ENCODE measurements at places on chromosomes 4 and X.

DNA sequence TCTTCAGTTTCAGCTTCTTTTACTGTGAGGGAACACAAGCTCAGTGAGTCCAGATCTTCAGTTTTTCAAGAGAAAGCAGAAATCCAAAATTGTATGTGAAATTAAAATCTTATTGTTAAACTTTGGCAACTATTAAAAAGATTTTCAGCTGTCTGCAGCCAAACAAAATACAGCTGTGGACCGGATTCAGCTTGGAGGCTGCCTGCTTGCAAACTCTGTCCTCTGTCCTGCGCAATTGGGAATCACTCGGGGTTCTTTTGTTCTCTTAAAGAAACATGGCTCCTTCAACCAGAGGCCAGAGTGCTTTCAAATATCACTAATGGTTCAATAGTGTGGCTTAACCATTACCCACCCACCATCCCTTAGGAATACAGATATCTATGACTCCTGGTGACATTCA, 201.2 kb downstream of the CHIC2 start:
- no peak for DNase-seq

GRCh38 chr4:22246847-22247246, 269.0 kb downstream of the ADGRA3 start:
- no peak for DNase-seq

DNA sequence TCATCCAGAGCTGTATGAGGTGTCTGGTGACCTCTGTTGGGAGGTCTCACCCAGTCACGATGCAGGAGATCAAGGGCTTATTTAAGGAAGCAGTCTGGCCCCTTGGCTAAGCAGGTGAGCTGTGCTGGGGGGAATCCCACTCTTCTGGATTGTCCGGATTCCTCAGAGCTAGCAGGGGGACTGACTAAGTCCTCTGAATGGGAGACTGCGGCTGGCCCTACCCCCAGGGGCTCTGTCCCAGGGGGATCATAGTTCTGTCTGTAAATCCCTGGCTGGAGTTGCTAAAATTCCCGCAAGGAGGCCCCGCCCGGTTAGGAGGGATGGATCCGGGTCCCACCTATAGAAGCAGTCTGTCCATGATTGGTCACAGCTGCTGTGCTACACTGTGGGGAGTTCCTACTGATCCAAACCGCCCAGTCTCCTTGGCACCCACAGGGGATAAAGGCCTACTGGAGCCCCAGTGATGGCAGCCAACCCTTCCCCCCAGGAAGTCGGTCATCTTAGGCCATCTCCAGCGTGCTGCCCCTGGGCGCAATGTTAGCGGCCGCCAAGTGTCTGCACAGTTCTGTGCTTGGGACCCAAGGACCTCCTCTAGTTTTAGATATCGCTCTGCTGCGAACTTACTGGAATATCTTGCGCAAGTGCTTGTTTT, 118.2 kb upstream of the KLF8 start:
- DNase-seq: no peak

GRCh38 chrX:43970528-43970927, 2.7 kb downstream of the NDP start:
- no peak for DNase-seq

DNA sequence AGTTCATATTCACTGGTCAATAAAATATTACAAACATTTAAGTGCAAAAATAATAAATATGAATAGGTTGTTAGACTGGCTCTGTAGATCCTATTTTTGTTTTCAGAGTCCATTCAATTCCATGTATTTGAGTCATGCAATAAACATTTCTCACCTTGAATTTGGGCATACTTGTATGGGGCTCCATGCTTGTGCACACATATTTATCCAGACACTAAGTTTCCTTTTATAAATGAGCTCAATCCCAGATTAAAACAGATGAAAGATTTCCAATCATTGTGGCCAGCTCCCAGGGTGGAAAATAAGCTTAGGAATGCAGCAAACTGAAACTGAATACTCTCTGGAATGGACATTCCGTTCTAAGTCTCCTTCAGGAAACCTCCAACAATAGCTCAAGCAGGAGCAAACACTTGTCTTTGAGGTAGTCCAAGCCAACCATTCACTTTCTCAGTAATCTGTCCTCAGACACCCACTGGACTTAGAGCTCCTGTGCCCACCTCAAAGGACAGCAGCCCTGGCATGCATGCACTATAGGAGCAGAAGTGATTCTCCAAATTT, 16.4 kb downstream of the DMD start:
- DNase-seq: no peak

DNA sequence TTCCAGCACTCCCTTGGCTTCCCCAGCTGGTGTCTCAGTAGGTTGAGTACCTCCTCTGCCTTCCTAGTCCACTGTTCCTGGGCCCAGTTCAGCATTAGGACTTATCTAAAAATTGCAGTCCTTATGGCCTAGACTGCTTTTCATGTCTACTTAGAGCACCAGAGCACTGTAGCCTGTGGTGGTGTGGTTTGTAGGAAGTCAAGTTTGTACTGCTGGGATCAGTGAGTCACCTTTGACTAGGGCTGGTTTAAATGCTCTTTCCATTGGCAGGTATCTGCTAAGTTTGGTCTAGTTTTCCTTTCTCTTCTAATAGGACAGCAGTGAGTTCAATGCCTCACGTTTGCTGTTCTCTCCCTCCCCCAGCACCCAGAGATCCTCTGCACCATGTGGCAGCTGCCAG, 233.6 kb upstream of the WDFY3 start:
- no peak for DNase-seq

DNA sequence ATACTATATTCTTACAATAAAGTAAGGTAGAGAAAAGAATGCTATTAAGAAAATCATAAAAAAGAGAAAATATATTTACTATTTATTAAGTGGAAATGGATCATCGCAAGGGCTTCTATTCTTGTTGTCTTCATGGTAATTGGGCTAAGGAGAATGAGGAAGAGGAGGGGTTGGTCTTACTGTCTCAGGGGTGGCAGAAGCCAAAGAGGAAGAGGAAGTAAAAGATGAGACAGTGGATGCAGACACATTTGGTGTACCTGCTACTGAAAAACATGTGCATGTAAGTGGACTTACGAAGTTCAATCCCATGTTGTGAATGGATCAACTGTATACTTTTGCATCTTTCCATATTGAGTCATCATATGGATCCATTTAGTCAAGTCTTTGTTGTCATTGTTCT, 1502.1 kb upstream of the ADGRL3 start:
- no peak for DNase-seq

DNA sequence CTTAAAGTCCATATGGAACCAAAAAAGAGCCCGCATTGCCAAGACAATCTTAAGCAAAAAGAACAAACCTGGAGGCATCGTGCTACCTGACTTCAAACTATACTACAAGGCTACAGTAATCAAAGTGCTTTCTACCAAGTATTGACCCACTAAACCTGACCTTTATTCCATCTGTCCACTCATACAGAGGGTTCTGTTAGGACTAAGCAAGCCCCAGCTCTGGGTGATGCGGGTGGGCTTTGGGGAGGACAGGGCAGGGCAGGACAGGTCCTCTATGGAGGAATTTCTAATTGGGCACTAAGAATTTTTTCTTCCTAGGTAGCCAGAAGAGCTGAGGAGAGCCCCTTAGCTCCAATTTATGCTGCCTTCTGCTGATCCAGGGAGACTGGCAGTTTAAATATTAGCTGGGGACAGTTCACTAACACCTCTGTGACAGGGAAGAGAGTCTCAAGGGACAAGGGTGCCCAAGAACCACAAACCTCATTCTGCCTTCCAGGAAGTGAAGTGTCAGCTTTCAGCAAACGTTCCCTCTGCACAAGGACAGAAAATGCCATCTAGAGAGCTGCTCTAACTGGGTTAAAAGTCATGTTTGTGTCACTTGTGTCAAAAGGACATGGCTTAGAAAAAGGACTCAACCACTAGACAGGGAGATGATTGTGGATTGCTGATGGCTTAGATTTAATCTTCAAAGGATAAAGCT, 143.2 kb downstream of the KIT start:
- no peak for DNase-seq

DNA sequence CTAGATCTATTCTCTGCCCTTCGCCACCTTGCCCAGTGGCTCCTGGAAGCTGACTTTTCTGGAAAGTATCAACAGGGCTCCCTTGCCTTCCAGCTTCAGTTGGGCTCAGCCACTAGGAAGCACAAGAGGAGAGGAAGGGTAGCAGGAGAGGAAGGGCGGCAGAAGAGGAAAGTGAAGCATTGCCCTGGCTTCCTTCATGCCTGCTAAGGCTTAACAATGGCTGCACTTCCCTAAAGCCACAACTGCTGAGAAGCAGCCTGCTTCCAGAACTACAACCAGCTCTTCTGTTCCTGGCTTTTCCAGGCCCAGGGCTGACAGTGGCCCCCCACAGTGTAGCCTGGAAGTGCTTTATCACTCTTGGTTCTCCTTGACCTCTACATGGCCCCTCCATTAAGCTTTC, 29.1 kb upstream of the PGM2 start:
- no peak for DNase-seq

GRCh38 chr4:23957465-23957864, 67.6 kb upstream of the PPARGC1A start:
- DNase-seq: no peak

DNA sequence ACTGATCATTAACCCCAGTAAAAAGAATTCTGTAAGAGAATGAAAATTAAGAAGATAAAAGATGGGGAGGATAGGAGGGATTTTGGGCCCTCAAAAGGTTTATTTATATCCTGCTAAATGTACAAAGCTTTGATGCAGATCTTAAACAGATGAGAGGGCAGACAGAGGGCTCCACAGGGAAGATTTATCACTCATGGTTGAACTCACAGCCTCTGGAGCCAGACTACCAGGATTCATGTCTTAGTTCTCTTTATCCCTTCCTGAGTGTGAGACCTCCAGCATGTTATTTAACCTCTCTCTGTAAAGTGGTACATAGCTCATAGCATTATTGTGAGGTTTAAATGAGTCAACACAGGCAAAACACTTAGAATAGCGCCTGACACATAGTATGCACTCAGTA, 74.4 kb downstream of the SOWAHB start:
- no peak for DNase-seq

DNA sequence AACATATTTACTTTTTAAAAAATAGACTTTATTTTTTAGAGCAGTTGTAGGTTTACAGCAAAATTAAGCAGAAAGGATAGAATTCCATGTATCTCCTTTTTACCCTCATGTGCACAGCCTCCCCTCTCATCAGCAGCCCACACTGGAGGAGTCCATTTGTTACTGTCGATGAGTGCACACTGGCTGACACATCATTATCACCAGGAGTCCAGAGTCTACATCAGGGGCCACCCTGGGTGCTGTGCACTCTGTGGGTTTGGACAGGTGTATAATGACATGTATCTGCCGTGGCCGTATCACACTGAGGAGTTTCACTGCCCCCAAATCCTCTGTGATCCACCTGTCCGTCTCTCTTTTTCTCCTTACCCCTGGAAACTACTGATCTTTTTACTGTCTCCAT, 26.3 kb downstream of the TBC1D14 start:
- DNase-seq: no peak

GRCh38 chr4:56764775-56765174, 56.7 kb downstream of the SPINK2 start:
- no peak for DNase-seq

DNA sequence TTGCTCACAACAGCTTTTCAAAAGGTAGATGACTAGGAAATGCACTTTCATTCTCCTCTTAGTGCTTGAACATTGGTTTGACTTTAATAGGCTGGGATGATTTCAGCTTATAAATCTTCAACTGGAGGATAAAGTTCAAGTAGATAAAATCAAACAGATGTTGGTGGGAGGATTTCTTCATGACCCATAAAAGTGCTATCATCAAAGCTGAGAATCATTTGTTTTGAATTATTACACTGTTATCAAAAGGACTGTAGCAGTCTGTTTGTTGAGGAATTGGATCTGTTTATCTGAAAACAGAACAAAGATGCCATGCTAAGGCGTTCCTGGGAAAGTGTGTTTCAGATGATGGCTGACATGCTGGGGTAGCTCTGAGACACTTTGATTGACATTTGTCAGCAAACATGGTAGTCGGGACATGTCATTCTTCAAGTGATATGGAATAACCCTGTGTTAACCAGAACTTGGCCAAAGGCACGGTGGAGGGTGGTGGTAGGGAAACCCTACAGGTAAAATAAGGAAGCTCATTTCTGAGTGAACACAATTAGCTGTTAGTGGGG, 304.0 kb upstream of the PITX2 start:
- DNase-seq: peak; percentile 14

DNA sequence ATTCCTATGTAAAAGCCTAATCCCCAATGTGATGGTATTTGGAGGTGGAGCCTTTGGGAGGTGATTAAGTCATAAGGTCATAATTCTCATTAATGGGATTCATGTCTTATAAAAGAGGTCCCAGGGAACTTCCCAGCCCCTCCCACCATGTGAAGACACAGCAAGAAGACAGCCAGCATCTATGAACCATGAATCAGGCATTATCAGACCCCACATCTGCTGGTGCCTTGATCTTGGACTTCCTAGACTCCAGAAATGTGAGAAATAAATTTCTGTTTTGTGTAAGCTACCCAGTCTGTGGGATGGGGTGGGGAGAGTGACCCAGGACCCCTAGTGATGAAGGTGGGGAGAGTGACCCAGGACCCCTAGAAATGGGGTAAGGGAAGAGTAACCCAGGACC, 6.1 kb upstream of the DAPP1 start:
- DNase-seq: no peak

DNA sequence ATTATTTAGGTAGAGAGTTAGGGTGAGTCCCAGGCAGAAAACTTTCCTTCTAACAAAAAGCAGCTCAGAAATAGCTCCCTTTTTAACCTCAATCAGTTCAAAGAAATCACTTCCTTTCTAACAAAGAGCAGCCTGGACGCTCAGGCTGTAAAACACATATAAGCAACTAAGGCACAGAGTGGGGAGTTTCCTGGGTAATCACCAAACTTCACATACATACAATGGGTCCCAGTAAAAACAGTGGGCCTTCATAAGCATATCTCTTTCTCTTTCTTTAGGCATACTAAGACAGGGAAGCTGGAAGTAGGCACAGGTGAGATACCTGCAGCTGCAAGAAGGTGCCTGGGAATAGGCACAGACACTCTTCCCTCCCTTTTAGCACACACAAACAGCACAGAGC, 4.9 kb upstream of the NAF1 start:
- no peak for DNase-seq

DNA sequence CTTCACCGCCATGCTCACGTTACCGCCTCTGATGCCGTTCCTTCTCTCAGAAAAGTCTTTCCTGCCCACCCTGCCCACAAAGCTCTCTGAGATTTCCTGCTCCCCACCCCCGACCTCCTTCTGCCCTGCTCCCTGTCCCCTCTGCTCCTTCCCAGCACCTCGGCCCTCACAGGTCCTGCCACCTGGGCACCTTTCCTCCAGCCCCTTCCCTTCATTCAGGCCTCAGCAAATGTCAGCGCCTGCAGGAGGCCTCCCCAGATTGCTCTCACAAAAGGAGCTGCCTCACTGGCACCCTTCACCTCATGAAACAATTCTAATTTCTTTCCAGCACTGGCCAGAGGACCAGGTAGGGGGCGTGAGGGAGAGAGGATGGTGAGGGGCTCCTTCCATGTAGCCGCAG, 33.6 kb upstream of the MXD4 start:
- DNase-seq: no peak

GRCh38 chrX:40719218-40719617, 16.1 kb downstream of the MED14 start:
- DNase-seq: no peak
